ENCODE measurements at places on chromosomes 2 and 18. TPM values are rescaled to one million over a fixed set of nuclear protein-coding genes. Genes with fewer than 3 reads are reported as not detected.

RFTN2 gene
- total RNA-seq = 1.5 TPM

ZSCAN30 gene
- 5.9 TPM for total RNA-seq

KDSR gene
- total RNA-seq = 37.8 TPM

DHRS9 gene
- 23.8 TPM for total RNA-seq

ONECUT2 gene
- total RNA-seq = under 0.01 TPM

OR6B2 gene
- not detected for total RNA-seq

LYPD1 gene
- total RNA-seq = 1.6 TPM

HAAO gene
- 4.1 TPM for total RNA-seq

SIX2 gene
- 0.12 TPM for total RNA-seq

C2orf66 gene
- total RNA-seq = not detected
